ENCODE measurements at places on chromosomes 4 and X.

DNA sequence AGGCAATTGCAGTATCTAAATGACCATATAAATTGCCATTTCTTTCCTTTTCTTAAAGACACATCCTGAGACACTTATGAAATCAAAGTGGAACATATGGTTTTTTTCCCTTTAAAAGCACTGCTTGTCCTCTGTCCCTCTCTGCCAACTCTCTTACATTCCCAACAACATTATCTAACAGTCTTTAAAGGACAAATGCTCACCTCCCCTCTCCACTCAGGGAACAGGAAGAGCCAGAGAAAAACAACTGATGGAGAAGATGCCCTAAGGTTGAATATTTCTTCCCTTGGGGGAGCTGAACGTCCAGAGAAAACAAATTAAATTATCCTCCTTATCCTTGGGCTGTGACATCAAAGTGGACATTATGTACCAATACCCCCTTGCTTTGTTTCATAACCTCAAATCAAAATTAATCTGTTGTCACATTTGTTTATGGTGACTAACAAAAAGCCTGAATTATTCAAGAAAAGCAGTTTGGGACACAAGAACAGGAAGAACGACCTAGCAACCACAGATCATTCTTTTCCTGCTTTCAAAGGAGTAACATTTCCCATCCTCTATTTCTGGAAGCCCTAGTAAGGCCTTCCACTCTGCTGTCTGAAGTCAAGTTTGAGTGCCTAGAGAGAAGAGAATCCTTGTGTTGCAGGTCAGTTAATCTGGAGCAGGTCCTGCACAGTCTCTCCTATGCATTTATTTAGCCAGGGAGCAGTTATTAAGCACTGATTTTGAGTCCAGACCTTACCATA is 52.6 kb upstream of the PAGE1 start:
- H3K27ac ChIP-seq, result no peak overlapping the region
- H3K4me3 ChIP-seq, result no peak overlapping the region
- H3K36me3 ChIP-seq, result no peaks in the 10 kb centered on the region
- peaks cover 28% of the 10 kb centered on the region for H3K27me3 ChIP-seq
- no peaks in the 10 kb centered on the region for H3K4me1 ChIP-seq

- peaks cover 8% of the 10 kb centered on the region for H3K27me3 ChIP-seq
- DNase-seq, result no peak
- H3K27ac ChIP-seq, result no peak overlapping the region
- H3K4me3 ChIP-seq, result no peak overlapping the region
- H3K4me1 ChIP-seq, result no peaks in the 10 kb centered on the region
Measured at GRCh38 chrX:150933945-150934350, 35.5 kb upstream of the CD99L2 start.

GRCh38 chr4:153573221-153573620 is 107.1 kb downstream of the TMEM131L start:
- H3K27me3 ChIP-seq, result no peaks in the 10 kb centered on the region
- no peak for DNase-seq
- H3K4me1 ChIP-seq, result peaks cover 69% of the 10 kb centered on the region
- peak overlapping the region; percentile 71 for H3K27ac ChIP-seq

- DNase-seq, result no peak
- no peaks in the 10 kb centered on the region for H3K4me1 ChIP-seq
- H3K27me3 ChIP-seq, result no peaks in the 10 kb centered on the region
- no peak overlapping the region for H3K27ac ChIP-seq
Measured at GRCh38 chr4:4406455-4407298, 19.8 kb downstream of the NSG1 start.

GRCh38 chrX:17642891-17643290 is 94.4 kb upstream of the SCML1 start:
- no peak for DNase-seq
- peaks cover 2% of the 10 kb centered on the region for H3K27me3 ChIP-seq
- no peaks in the 10 kb centered on the region for H3K36me3 ChIP-seq
- H3K27ac ChIP-seq, result no peak overlapping the region
- H3K4me3 ChIP-seq, result no peak overlapping the region
- peaks cover 10% of the 10 kb centered on the region for H3K4me1 ChIP-seq

DNA sequence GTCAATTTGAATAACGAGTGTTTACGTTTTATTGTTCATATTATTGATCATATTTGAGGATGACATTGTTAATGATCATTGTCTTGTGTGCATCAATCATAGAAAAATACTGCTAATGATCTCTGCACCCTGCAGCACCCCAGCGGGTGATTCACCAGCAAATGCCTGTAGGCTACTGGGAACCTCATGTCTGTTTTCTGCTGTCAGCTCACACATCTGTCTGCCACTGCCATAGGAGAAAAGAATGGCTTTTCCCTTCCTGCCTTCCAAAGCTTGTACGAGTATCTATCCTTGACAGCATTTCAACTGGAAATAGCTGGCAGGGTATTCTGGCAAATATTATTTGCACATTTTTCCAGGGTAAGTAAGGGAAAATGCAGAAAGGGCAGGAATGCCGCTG is 272.1 kb upstream of the TRAM1L1 start:
- no peak for DNase-seq
- no peaks in the 10 kb centered on the region for H3K36me3 ChIP-seq
- no peaks in the 10 kb centered on the region for H3K4me1 ChIP-seq
- H3K27ac ChIP-seq, result no peak overlapping the region
- H3K27me3 ChIP-seq, result no peaks in the 10 kb centered on the region

DNA sequence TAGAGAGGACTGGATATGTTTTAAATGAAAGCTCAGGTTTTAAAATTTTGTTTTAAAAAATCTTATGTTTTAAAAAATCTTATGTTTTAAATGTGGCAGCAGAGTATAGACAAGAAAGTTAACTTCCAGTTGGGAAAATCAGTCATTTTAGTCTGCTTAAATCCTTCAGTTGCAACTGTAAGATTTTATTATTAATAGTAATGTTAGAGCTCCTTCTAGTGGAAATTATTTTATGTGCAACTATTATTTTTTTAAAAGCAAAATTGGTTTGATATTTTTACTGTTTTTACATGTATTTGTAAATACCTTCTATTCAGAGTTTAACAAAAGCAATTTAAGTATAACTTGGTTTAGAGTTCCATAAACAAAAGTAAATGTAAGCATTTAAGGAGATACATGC is 8.5 kb upstream of the NUDT6 start:
- no peaks in the 10 kb centered on the region for H3K27me3 ChIP-seq
- H3K27ac ChIP-seq, result no peak overlapping the region
- DNase-seq, result no peak
- H3K4me1 ChIP-seq, result peaks cover 26% of the 10 kb centered on the region
- no peak overlapping the region for H3K4me3 ChIP-seq

GRCh38 chrX:70525733-70526132 is 81.1 kb downstream of the DLG3 start:
- no peak overlapping the region for H3K4me3 ChIP-seq
- no peaks in the 10 kb centered on the region for H3K27me3 ChIP-seq
- no peaks in the 10 kb centered on the region for H3K36me3 ChIP-seq
- H3K27ac ChIP-seq, result no peak overlapping the region
- no peak for DNase-seq

DNA sequence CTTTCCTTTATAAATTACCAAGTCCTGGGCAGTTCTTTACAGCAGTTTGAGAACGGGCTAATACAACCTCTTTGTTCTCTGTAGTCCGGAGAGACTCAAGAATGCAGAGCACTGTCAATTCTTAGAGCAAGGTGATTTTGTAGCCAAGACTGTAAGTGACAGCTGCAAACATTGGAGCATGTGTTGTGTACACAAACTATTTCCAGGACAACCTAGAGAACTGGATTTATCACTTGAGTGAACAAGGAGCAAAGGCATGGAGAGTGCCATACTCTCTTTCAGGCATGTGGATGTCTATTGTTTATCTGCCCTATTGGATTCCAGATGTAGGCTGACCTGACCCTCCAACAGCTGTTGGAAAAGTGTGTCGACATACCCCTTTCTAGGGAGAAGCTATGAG is 153.9 kb downstream of the SPANXN3 start:
- no peak overlapping the region for H3K27ac ChIP-seq
- H3K4me1 ChIP-seq, result no peaks in the 10 kb centered on the region
- DNase-seq, result no peak
- no peaks in the 10 kb centered on the region for H3K36me3 ChIP-seq
- H3K4me3 ChIP-seq, result no peak overlapping the region

DNA sequence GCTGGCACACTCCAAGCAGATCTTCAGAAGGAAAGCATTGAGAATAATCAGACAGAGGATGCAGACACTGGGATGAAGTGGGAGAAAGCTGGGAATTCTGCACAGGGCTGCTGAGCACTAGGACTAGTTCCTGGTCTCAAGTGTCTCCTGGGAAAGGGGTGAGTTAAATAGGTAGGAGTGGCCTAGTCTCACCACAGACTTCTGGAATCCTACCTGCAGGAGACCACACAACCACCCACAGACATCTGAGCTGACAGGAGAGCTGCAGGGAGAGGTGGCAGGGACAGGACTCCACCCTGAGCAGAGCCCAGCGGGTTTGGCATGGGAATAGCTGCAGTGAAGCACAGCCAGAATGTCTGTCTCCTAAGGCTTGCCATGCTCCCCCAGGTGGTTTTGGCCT is 95.1 kb upstream of the GALNTL6 start:
- DNase-seq, result no peak
- no peaks in the 10 kb centered on the region for H3K4me1 ChIP-seq
- H3K36me3 ChIP-seq, result no peaks in the 10 kb centered on the region
- H3K4me3 ChIP-seq, result no peak overlapping the region

GRCh38 chr4:93633721-93634120 is 194.8 kb upstream of the ATOH1 start:
- DNase-seq, result no peak
- no peaks in the 10 kb centered on the region for H3K36me3 ChIP-seq
- H3K4me1 ChIP-seq, result no peaks in the 10 kb centered on the region
- no peak overlapping the region for H3K27ac ChIP-seq
- no peaks in the 10 kb centered on the region for H3K27me3 ChIP-seq
- no peak overlapping the region for H3K4me3 ChIP-seq

DNA sequence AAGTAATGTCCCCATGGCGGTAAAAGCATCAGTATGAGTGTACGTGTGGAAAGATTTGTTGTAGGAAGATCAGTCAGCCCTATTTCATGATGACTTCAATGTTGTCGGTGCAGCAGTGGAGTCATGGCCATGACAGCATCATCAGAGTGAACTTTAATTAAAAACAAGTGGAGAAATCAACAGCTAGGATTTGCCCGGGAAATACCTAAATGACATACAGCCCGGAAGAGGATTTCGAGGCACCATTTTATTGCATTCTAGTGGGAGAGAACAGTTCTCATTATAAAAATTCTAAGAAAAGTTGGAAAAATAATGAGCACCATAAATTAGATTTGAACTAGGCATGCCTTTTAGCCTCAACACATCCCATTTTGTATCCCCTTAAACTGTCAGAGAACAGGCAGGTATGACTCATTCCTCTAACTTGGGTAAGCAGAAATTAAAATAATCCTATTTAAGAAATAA is 170.1 kb downstream of the SHROOM3 start:
- no peak for DNase-seq
- no peaks in the 10 kb centered on the region for H3K36me3 ChIP-seq
- no peaks in the 10 kb centered on the region for H3K4me1 ChIP-seq
- H3K27me3 ChIP-seq, result peaks cover 3% of the 10 kb centered on the region
- H3K4me3 ChIP-seq, result no peak overlapping the region

DNA sequence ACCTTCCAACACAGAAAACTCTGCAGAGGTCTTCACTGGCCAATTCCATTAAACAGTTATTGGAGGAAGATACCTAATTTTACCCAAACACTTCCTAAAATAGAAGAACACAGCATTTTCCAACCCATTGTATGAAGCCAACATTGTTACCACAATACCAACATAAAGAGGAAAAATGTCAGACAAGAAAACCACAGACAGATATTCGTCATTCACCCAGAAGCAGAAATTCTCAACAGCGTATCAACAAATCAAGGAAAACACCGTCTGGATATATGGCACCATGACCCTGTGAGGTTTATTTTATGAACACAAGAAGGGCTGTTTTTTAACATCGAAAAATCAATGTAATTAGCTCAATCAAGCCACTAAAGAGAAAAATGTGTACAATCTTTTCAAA is 255.6 kb downstream of the ASMT start:
- H3K4me1 ChIP-seq, result peaks cover 4% of the 10 kb centered on the region
- DNase-seq, result no peak
- no peaks in the 10 kb centered on the region for H3K36me3 ChIP-seq
- H3K27me3 ChIP-seq, result no peaks in the 10 kb centered on the region
- H3K27ac ChIP-seq, result no peak overlapping the region

DNA sequence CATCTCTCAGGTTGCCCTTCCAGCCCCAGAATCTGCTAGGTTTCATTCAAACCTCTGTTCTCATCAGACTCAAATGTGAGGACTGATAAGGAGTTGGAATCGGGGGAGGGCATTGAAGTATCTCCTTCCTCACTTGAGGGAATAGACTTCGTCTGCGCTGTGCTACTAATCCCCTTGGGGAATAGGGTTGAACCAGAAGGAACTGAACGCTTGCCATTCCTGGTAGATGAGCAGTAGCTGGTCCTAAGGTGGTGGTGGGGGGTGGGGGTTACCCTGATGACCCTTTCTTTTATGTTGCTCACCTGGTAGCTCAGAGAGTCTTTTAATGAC is 692 bp upstream of the SLC9A7 start:
- H3K27ac ChIP-seq, result peak overlapping the region; percentile 78
- H3K4me3 ChIP-seq, result peak overlapping the region; percentile 75
- peaks cover 12% of the 10 kb centered on the region for H3K27me3 ChIP-seq
- no peak for DNase-seq

DNA sequence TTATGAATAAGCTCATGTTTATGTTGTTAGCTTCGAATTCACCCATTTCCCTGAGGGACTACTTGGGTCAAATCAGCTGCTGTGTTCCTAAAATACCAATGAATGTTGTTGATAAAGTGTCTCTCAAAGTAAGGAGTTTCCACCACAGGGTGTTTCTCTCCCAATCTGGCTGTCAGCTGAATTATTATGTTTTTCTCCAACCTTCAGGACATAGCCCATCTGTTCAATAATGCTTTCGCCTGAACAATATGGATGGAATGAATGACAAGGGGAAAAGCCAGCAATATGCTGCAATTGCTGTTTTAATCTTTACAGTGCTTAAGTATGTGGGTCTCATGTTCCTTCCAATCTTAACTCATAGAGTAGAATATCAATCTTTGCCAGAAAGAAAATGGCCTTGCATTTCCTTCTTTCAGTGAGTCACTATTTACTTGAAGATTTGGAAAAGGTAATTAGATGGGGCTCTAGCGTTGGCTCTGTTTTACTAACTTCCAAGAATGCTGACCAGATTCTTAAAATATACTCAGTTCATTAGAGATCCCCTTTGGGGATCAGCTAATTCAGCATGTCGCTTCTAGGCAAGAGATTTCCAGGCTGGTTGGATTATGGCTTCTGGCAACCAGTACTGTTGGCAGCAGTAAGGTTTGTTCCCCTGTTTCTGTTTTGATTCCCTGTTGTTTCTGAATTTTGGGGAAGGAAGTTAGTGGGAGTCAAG is 410.5 kb downstream of the PPP3CA start:
- no peak overlapping the region for H3K27ac ChIP-seq
- DNase-seq, result no peak
- no peak overlapping the region for H3K4me3 ChIP-seq
- peaks cover 11% of the 10 kb centered on the region for H3K27me3 ChIP-seq

DNA sequence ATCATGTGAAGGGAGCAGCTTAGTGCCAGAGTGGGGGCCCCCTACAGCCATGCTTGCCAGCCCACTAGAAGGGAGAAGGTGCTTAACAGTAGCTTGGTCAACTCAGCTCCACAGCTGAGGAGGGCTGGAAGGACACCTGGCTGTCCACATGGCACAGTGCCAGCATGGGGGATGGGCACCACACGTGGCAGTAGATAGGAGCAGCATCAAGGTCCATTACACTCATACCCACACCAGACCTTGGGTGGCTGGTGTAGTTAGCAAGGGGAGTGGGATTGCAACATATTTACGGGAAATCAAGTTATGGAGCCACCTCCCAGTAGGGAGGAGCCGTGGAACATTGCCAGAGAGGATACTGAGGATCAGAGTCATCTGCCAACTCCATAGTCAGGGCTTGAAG is 37.9 kb upstream of the SLC4A4 start:
- H3K27me3 ChIP-seq, result no peaks in the 10 kb centered on the region
- no peaks in the 10 kb centered on the region for H3K36me3 ChIP-seq
- peaks cover 4% of the 10 kb centered on the region for H3K4me1 ChIP-seq

Measured in activated CD8-positive, alpha-beta T cell treated with anti-CD3 and anti-CD28 coated beads, Interleukin-2, amount 10 ng/mL, durations not matched to agents 7 days and 5 days (primary cell).